ENCODE measurements at places on chromosomes 4 and X. TPM values are rescaled to one million over a fixed set of nuclear protein-coding genes. Genes with fewer than 3 reads are reported as not detected.

The GC gene
- total RNA-seq = not detected

The CCKAR gene
- total RNA-seq = not detected

The OTC gene
- total RNA-seq = not detected

The BEX2 gene
- total RNA-seq = 2.9 TPM

The TGIF2LX gene
- not detected for total RNA-seq

GRCh38 chrX:68851082-68851481 is 22.3 kb downstream of the EFNB1 start:
- no peak for DNase-seq

DNA sequence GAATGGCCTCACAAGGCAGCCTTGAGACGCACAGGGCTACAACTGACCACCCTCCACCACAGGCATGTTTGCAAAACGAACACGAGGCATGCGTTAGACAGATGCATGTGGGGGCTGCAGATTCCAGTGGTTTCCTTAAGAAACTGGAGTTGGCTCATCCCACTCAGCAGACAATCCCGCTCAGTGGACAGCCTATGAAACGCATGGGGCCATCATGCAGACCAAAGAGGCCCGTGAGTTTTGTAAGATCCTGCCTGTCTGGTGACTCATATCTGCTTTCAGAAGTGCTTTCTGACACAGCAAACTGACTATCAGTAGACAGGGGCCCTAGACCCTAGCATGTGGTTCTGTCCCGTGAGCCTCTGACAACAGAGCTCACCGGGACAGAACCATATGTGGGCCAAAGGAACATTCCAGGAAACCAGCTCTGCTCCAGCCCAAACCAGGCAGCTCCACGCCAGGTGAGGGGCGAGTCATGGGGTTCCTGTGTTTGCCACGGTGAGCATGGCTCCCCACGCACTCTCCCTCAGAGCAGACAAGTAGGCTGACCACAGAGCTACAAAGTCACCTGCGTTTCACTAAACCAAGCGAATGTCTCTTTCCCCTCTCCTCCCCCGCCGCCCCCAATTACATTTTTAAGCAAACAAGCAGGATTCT is 74.4 kb downstream of the MTMR1 start:
- DNase-seq = peak; percentile 76

GRCh38 chr4:151575646-151576045 is 166.7 kb downstream of the FHIP1A start:
- DNase-seq = no peak

DNA sequence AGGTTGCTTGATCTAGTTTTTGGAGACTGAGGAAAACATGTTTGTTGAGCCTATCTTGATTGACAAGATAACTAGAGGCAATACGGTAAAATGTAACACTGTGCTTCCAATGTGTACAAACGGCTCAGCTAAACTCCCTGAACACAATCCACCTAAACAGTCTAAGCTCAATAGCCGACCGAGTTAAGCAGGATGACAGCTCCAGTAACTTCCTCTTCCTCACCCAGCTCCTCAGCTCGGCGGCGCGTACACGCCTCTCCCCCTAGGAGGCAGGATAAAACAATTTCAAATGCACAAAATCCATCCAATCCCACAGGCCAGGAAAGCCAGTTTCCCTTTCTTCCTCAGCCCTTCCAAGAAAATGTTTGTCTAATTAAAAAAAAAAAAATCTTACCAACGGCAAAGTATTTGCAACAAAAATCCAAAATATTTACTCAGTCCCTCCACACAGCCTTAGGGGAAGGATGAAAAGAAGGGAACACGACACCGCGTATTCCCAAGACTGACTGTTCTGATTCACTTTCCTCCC is 1.0 kb downstream of the CNOT6L start:
- peak; percentile 90 for DNase-seq

DNA sequence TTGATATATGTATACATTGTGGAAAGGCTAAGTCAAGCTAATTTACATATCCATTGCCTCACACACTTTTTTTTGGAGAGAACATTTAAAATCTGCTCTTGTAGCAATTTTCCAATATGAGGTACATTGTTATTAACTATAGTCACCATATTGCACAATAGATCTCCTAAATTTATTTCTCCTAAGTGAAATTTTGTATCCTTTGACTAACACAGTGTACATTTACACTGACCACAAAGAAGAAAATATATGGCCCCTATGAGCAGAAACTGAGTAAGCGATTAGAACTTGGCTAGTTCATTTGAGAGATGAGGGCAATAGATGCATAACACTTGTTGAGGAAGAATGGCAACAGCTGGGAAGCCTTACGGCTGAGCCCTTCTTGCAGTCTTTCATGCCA is 20.3 kb upstream of the GUCY1B1 start:
- DNase-seq = no peak

All from HT1080 (cell line).